Heart right ventricle (tissue), 16 donors: ENCODE measurements at places on chromosomes 7 and 10. TPM values are rescaled to one million over a fixed set of nuclear protein-coding genes. Genes with fewer than 3 reads are reported as not detected.
A peak's percentile ranks its signal among the peaks of the same experiment; 100 is the strongest.

SLC18A2 gene
- total RNA-seq: not detected

TDRD1 gene
- 1.9 TPM for total RNA-seq

GNG11 gene
- 11.1 TPM for total RNA-seq

OR2A12 gene
- not detected for total RNA-seq

ZFAND2A gene
- 6.6 TPM for total RNA-seq

CSTF2T gene
- total RNA-seq: 31.6 TPM

HMX3 gene
- total RNA-seq: not detected

ERCC6 gene
- 22.9 TPM for total RNA-seq

NEUROD6 gene
- not detected for total RNA-seq

AUTS2 gene
- 11.2 TPM for total RNA-seq

STRIP2 gene
- 29.9 TPM for total RNA-seq

GRCh38 chr10:117342641-117343040 is 32.6 kb downstream of the PDZD8 start:
- peaks cover 12% of the 10 kb centered on the region for H3K4me1 ChIP-seq
- DNase-seq: no peak
- H3K4me3 ChIP-seq: no peak overlapping the region
- no peaks in the 10 kb centered on the region for H3K27me3 ChIP-seq

- no peaks in the 10 kb centered on the region for H3K4me1 ChIP-seq
- H3K4me3 ChIP-seq: no peak overlapping the region
- H3K36me3 ChIP-seq: peaks cover 19% of the 10 kb centered on the region
Measured at GRCh38 chr7:64811767-64812166, 17.5 kb downstream of the ZNF138 start.

DNA sequence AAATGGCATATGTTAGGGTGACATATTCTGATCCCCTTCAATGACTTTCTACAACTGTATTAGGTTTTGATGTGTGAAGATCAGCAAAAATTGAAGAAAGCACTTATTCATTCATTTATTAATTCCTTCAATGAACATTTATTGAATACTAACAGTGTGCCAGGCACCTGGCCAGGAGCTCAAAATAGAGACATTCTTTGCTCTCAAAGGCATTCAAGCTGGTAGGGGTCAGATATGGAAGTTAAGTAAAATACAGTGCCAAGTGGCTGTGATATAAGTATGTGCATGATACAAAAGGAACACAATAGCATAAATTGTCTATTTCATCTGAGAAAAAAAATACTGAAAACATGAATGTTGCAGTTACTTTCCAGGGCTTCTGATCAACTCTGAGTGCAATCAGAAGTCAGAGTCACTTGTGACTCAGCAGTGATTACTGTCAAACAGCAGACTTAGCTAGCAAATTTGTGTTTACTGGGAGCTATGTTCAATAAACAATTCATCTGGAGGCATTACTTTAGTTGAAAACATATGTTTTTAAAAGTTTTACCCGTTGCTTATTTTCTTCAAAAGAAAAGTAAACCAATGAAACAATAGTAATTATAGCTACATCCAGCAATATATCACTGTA is 60.4 kb upstream of the CACNB2 start:
- H3K4me1 ChIP-seq: peaks cover 17% of the 10 kb centered on the region
- H3K27ac ChIP-seq: no peak overlapping the region

DNA sequence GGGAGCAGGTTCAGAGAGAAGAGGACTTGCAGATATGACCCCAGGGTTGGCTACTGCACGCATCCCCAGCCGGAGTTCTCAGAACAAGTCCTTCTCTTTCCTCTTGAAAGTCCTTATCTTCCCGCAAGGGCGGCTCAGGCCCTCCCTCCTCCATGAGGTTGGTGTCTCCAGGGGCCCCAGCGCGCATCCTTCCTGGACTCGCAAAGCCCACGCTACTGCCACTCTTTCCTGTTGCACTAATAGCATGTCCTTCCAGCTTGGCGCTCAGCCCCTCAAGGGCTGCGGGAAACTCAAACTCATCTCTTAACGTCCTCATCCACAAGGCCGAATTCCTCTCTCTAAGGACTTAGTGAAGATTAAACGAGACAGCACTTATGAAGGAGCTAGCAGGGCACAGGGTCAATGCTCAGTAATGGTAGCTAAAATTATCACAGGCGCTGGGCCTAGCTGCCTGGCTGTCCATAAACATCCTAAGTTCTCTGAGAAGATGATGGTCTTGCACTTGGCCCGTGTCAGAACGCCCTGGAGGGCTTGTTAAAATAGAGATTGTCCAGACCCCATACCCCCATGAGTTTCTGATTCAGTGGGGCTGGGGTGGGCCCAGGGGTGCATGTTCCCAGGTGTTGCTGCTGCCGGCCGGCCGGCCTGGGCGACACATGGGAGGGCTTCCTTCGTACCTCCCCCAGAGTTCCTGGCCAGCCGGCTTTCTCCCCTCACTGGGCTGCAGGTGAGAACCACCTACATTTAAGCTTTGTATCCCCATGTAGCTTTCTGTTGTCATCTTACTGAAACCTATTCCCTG is 261.4 kb downstream of the COBL start:
- H3K27ac ChIP-seq: no peak overlapping the region
- no peak for DNase-seq

DNA sequence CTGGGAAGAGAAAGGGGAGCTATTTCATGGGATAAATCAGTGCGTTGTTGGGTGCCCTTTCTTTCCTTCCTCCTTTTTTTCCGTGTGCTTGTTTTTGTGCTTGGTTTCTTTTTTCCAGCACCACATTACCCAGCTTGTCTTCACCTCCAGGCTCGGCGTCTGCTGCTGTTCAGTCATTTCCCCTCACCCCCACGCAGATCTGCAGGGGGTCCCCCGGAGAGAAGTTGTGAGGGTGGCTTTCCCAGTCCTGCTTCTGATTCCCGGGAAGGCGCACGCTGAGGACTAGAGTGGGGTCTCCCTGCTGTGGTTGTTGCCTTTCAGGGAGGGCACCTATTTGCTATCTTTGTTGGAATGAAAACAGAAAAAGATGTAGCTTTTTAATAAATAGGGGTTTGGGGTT is 1.6 kb downstream of the CAMK1D start:
- DNase-seq: no peak
- H3K27me3 ChIP-seq: peaks cover 5% of the 10 kb centered on the region
- peaks cover 14% of the 10 kb centered on the region for H3K4me1 ChIP-seq
- H3K27ac ChIP-seq: no peak overlapping the region
- H3K4me3 ChIP-seq: peak overlapping the region; percentile 62
- H3K36me3 ChIP-seq: no peaks in the 10 kb centered on the region

DNA sequence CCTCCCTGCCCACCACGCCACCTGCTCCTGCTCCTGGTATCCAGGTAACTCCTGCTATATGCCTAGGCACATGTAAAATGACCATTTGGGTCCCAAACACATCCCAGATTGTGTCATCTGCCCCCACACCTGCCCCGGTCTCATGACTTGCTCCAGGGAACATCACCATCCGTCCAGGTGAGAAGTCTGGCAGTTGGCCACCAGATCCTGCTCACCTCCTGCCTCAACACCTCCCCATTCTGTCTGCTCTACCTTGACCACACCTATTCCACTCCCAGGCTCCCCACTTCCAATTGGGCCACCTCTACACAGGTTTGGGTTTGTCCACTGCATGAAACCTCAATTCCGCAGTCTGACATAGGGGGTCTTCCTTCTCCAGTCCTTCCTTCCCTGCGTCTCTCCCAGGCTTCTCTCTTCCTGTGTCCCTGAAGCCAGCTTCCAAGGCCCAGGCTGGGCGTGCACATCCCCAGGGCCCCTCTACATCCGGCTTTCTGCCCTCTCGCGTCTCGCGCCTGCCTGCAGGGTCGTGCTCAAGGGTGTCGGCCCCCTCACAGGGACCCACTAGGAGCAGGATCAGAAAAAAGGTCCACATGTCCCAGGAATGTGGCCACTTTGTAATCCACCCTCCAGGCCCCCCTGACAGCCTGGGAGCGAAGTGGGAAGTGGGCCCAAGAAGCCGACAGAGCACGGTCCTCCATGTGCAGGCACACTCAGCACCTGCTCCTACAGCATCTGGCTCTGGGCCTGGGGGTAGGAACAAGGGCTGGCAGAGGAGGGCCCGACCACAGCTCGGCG is 49.3 kb upstream of the DAGLB start:
- no peaks in the 10 kb centered on the region for H3K27me3 ChIP-seq
- H3K27ac ChIP-seq: no peak overlapping the region
- H3K4me3 ChIP-seq: no peak overlapping the region
- H3K36me3 ChIP-seq: no peaks in the 10 kb centered on the region
- H3K4me1 ChIP-seq: no peaks in the 10 kb centered on the region

- H3K27me3 ChIP-seq: no peaks in the 10 kb centered on the region
- H3K4me3 ChIP-seq: no peak overlapping the region
- DNase-seq: no peak
- H3K4me1 ChIP-seq: no peaks in the 10 kb centered on the region
- peaks cover 26% of the 10 kb centered on the region for H3K36me3 ChIP-seq
- no peak overlapping the region for H3K27ac ChIP-seq
Measured at GRCh38 chr7:98214811-98215321, 3.6 kb downstream of the BHLHA15 start.

DNA sequence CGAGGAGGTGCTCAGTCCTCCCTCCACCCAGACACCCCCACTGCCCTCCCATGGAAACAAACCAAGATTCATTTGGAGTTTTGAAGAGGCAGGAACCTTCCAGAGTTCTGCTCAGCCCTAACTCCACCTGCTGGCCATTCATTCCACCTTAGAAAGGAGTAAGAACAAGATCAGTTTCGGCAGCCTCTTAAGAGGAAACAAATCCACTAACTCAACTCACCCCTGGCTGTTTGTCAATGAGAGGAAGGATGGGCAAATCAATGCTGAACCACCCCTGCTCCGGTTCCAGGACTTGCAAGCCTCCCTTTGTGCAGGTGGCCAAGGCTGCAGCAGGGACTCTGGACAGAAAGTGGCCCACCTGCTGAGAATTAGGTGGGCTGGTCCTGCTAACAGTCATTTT is 26.2 kb downstream of the CCDC3 start:
- no peak overlapping the region for H3K27ac ChIP-seq
- no peaks in the 10 kb centered on the region for H3K27me3 ChIP-seq
- H3K4me3 ChIP-seq: no peak overlapping the region
- no peak for DNase-seq
- peaks cover 7% of the 10 kb centered on the region for H3K4me1 ChIP-seq
- H3K36me3 ChIP-seq: no peaks in the 10 kb centered on the region

DNA sequence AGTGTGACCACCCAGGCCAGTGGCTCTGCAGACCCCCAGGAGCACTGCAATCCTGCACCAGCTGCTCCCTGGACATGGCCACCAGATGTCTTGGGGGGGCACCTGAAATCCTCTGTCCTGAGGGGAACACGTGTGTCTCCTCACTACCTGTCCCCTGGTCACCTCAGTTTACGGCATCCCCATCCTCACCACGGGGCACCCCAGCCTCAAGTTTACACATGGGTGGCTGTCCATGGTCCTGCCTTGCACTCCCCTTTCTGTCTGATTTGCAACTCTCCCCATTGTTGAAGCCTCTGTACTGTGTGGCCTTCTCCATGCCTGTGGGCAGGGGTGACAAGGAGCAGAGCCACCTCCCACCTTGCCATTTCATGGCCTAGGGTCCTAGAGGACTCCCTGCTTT is 67.2 kb downstream of the RAMP3 start:
- no peaks in the 10 kb centered on the region for H3K27me3 ChIP-seq
- DNase-seq: no peak
- no peak overlapping the region for H3K27ac ChIP-seq
- H3K4me1 ChIP-seq: peaks cover 18% of the 10 kb centered on the region
- H3K4me3 ChIP-seq: no peak overlapping the region

- H3K27me3 ChIP-seq: no peaks in the 10 kb centered on the region
- H3K4me1 ChIP-seq: peaks cover 57% of the 10 kb centered on the region
- DNase-seq: peak; percentile 56
- peaks cover 54% of the 10 kb centered on the region for H3K36me3 ChIP-seq
- H3K4me3 ChIP-seq: no peak overlapping the region
Measured at GRCh38 chr10:29535012-29535777, 99.6 kb downstream of the SVIL start.

DNA sequence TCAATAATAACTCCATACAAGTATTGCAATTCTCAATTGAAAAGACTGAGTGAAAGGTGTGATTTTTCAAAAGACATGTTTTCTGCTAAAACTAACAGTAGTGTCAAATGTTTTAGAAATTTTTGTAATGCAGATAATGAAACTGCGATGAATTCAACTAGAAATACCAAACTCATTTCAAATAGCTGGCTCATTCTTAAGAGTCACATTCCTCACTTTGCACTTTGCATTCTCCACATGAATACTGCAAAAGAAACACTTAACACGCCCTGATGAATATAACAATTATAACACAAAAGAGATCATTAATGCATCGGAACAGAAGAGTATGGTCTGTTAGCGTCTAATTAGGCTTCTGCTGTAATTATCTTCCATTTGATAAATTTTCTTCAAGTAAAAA is 15.5 kb upstream of the TSPAN12 start:
- H3K36me3 ChIP-seq: no peaks in the 10 kb centered on the region
- H3K4me3 ChIP-seq: no peak overlapping the region
- H3K27me3 ChIP-seq: no peaks in the 10 kb centered on the region
- no peak for DNase-seq
- no peaks in the 10 kb centered on the region for H3K4me1 ChIP-seq

DNA sequence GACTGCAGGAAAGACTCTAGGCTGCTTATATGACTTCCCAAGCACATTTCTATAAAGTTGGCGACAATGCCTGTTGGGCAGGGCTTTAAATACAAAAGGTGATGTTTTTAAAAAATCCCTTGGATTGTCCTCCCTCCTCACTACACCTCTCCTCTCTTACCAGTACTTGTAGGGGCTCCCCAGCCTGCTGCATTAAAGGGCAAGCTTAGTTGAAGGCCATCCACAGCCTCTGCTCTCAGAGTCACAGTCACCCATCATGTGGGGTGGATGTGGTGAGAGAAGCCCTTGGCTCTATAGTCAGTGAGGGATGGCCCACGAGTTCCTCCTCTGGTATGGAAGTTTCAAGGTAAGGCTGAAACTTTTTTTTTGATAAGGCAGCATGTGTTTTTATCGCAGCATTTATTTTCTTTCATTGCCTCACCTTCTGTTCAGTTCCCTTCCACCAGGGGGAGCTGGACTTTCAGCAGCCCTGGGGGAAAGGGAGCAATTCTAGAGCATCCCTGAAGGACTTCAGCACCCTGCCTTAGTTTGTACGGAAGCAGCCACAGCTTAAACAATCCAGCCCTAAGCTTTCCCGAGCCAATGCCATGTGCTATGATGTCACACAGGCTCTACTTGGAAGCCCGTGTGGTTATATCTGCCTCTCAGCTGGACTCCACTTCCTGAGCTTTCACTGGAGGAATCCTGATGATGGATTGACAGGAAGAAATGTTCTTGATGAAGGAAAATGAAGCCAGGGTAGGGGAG is 131.9 kb downstream of the CALCR start:
- H3K4me3 ChIP-seq: no peak overlapping the region
- no peak overlapping the region for H3K27ac ChIP-seq
- no peaks in the 10 kb centered on the region for H3K4me1 ChIP-seq
- peaks cover 7% of the 10 kb centered on the region for H3K27me3 ChIP-seq

GRCh38 chr10:91540733-91541132 is 92.1 kb downstream of the PPP1R3C start:
- H3K4me3 ChIP-seq: no peak overlapping the region
- no peaks in the 10 kb centered on the region for H3K4me1 ChIP-seq
- H3K27ac ChIP-seq: no peak overlapping the region
- no peaks in the 10 kb centered on the region for H3K36me3 ChIP-seq
- DNase-seq: no peak
- H3K27me3 ChIP-seq: no peaks in the 10 kb centered on the region
